ENCODE measurements at places on chromosomes 16 and 17.

- DNase-seq, result no peak
- no peaks in the 10 kb centered on the region for H3K36me3 ChIP-seq
- H3K27me3 ChIP-seq, result no peaks in the 10 kb centered on the region
- no peak overlapping the region for H3K27ac ChIP-seq
- no peak overlapping the region for H3K4me3 ChIP-seq
- H3K4me1 ChIP-seq, result no peaks in the 10 kb centered on the region
These were observed 1643.5 kb downstream of the TP53TG3F start for GRCh38 chr16:35102780-35103403.

- H3K27me3 ChIP-seq, result no peaks in the 10 kb centered on the region
- H3K27ac ChIP-seq, result no peak overlapping the region
- no peaks in the 10 kb centered on the region for H3K36me3 ChIP-seq
These were observed 7.4 kb upstream of the ARMC7 start for GRCh38 chr17:75102385-75102821.

GRCh38 chr16:89863741-89864526 is 9.5 kb upstream of the TCF25 start:
- H3K36me3 ChIP-seq, result no peaks in the 10 kb centered on the region
- no peaks in the 10 kb centered on the region for H3K27me3 ChIP-seq
- peak overlapping the region; percentile 32 for H3K27ac ChIP-seq
- H3K4me1 ChIP-seq, result no peaks in the 10 kb centered on the region

DNA sequence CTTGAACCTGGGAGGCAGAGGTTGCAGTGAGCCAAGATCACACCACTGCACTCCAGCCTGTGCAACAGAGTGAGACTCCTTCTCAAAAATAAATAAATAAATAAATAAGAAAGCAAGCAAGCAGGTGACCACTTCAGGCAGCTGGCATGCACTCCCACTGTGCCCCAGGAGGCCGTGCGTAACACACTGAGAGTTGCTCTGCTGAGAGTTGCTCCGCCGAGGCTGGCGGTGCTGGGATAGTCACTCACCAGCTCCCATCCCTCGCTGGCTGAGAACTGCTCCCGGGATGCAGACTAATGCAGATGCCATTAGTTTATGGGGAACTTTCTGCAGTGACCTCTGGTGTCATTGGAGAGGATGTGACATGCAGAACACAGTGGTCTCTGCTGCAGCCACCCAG is 105.7 kb upstream of the PLCG2 start:
- no peak overlapping the region for H3K4me3 ChIP-seq
- no peaks in the 10 kb centered on the region for H3K27me3 ChIP-seq
- no peak overlapping the region for H3K27ac ChIP-seq
- H3K36me3 ChIP-seq, result no peaks in the 10 kb centered on the region
- no peak for DNase-seq

DNA sequence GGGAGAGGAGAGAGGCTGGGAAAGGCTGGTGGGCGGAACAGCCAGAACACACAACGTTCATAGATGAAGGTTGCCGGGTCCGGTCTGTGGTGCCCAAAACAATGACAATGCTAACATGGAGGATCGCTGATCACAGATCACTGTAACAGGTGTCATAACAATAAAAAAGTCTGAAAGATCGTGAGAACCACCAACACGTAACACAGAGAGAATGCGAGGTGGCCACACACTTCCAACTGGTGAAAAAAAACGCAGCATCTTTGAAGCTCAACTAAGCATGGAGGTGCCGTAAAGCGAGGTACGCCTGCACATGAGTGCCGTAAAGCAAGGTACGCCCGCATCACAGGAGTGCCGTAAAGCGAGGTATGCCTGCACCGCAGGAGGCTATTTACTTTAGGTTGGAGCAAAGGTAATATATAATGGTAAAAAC is 42.3 kb downstream of the ABR start:
- no peak for DNase-seq
- H3K27me3 ChIP-seq, result no peaks in the 10 kb centered on the region
- no peak overlapping the region for H3K27ac ChIP-seq

- DNase-seq, result no peak
- H3K4me3 ChIP-seq, result no peak overlapping the region
- no peaks in the 10 kb centered on the region for H3K4me1 ChIP-seq
- no peaks in the 10 kb centered on the region for H3K27me3 ChIP-seq
These were observed 79.9 kb upstream of the C17orf78 start for GRCh38 chr17:37295888-37296287.

Data from uterus (tissue), 4 donors.